Activated CD4-positive, alpha-beta memory T cell treated with anti-CD3 and anti-CD28 coated beads for 36 hours (primary cell): ENCODE measurements at places on chromosomes 16 and 17. TPM values are rescaled to one million over a fixed set of nuclear protein-coding genes. Genes with fewer than 3 reads are reported as not detected.

Gene PABPN1L
- not detected for total RNA-seq

Gene ASPHD1
- 1.6 TPM for total RNA-seq

Gene GCGR
- total RNA-seq = not detected

Gene PDILT
- not detected for total RNA-seq

Gene USP43
- 0.50 TPM for total RNA-seq

Gene NAGPA
- 7.6 TPM for total RNA-seq

Gene MPHOSPH6
- 36.0 TPM for total RNA-seq

Gene PPM1E
- total RNA-seq = 0.02 TPM

Gene MYH3
- total RNA-seq = 2.4 TPM

Gene TBC1D3K
- not detected for total RNA-seq

Gene ACSM2B
- not detected for total RNA-seq

Gene KRT27
- total RNA-seq = not detected

Gene RNF43
- total RNA-seq = 0.39 TPM
